Stimulated activated CD8-positive, alpha-beta memory T cell treated with anti-CD3 and anti-CD28 coated beads, Interleukin-7, amount 100 ng/mL, for 4 hours (primary cell): ENCODE measurements at places on chromosomes 1 and 21.
A peak's percentile ranks its signal among the peaks of the same experiment; 100 is the strongest.

GRCh38 chr1:26500488-26501175, 28.4 kb downstream of the HMGN2 start:
- DNase-seq: peak; percentile 88

DNA sequence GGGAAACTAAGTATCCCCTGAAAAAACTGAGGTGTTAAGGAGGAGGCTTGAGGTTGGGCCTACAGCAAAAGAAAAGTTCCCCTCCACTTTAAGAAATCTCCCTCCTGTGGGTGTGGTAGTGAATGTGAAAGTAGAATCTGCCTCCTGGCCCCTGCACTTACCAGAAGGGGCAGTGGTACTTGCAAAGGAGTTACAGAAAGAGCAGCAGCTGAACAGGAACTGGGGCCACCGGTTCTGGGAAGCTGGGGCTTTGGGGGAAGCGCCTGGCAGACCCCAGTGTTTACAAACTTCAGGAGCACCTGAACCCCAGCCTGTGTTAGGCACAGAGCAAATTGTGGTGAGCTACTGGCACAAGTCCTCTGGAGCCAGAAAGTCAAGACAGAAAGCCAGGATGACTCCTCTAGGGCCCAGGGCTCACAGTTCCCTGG, 250.2 kb upstream of the FGGY start:
- DNase-seq: peak; percentile 21

GRCh38 chr1:75470448-75470847, 140.5 kb downstream of the SLC44A5 start:
- DNase-seq: no peak

- no peak for DNase-seq
Observed at GRCh38 chr21:26732432-26733221, 112.6 kb downstream of the ADAMTS1 start.

DNA sequence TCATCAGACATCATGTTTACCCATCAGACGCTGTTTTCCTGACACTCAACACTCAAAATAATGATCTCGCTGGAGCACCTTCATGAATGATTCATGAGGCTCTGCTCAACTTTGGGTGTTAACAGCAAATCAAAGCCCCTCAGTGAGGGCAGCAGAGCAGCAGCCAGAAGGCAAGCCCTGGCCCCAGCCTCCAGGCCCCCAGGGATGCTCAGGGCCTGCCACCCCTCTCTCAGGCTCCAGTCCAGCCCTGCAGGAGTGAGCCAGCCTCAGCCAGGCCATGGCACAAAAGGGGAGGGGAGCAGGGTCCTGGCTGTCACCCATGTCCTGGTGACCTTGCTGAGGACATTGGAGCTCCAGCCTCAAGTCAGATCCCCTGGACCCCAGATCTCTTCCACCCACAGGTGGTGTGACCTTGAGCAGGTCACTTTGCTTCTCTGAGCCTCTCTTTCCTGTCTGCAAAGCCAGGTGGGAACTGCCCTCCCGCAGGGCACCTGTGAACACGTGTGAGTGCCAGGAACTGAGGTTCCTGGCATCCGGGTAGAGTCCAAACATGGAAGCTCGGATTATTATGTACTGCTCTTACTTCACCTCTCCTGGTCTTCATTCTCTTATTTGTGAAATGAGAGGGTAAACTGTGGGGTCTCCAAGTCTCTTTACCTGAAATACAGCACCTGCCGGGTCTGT, 161.6 kb upstream of the VAMP3 start:
- no peak for DNase-seq

- no peak for DNase-seq
Observed at GRCh38 chr1:113905435-113905861, 322 bp downstream of the DCLRE1B start.

- DNase-seq: no peak
Observed at GRCh38 chr1:206065547-206066145, 12.7 kb downstream of the RHEX start.

DNA sequence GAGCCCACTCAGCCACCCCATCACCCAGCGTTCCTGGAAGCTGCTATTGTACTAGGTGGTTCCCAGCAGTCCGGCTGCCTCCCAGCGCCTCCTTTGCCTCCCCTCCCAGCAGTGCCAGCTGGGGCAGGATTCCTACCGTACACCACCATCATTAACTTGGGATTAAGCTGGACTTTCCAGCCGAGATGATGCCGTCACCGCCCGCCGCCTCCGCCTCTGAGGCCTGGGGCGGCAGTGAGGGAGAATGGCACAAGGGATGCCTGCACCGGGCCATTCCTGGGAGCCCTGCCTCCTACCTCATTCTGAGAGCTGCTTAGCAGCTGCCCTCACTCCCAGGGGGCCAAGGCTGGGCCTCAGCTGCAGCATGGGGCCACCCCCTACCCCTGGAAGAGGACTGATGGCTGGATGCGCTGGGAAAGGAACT, 13.2 kb downstream of the CNTN2 start:
- DNase-seq: no peak

DNA sequence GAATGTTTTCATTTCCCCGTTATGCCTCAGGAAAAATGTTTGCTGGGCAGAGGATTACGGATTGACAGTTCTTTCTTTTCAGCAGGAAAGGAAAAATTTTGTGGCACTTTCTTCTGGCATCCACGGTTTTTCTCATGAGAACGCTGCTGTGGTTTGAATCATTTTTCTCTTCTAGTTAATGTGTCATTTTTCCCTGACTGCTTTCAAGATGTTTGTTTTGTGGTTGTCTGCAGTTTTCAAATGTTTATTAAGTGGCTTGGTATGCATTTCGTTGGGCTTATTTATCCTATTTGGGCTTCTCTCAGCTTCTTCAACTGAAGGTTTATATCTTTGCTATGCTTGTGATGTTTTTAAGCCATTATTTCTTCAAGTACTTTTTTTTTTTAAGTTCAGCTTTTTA, 359.0 kb downstream of the RGS7 start:
- DNase-seq: no peak

- DNase-seq: no peak
Observed at GRCh38 chr21:45699251-45699942, 55.9 kb downstream of the PCBP3 start.

DNA sequence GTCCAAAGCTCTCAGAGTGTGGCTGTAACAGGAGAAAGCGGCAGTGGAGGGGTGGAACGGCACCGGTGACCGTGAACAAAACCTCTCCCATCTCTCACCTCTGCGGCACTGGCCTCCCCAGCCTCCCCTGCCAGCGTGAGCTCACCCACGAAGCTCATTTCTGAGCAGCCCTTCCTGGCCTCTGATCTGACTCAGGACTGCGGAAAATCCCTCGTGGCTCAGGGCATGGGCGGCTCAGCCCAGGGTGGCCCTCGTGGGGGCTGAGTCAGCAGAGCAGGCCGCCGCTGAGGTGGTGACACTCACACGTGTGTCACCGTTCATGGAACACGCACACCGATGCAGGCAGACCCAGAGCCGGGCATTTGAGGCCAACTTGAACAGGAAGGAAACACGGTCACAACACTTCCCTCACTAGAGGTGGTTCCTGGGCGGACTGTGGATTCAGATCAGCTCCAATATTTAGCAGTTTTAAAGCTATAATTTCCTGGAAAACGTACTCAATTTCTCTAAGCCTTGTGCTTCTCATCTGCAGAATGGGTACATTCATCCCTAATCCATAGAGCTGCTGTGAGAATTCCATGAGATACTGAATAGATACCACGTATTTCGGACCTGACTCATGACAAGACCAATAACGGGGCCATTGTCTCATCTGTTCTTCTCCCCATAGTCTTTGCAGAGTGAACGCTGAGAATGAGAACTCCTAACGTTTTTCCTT, 115.0 kb upstream of the TMPRSS2 start:
- DNase-seq: no peak

DNA sequence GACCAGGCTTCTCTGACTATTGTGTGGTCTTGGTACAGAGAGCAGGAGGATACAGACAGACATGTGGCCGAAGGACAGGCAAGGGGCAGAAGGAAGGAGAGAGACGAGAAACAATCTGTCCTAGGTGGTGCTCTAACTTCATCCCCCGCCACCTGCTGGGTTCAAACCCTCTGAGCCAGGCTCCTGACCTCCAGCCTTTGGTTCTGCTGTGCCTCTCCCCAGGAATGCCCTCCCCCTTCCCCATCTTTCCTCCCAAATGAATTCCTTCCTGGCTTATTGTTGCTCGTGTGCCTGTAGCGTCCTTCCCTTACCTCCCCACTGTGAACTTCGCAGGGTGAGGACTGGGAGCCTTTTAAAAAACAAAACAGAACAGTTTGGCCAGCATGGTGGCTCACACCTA, 5.4 kb downstream of the TCEA3 start:
- no peak for DNase-seq

GRCh38 chr1:216528816-216529215, 105.6 kb upstream of the USH2A start:
- DNase-seq: no peak

- no peak for DNase-seq
Observed at GRCh38 chr1:44700573-44700972, 26.1 kb downstream of the ARMH1 start.

GRCh38 chr1:230123280-230124185, 56.5 kb downstream of the GALNT2 start:
- DNase-seq: no peak

DNA sequence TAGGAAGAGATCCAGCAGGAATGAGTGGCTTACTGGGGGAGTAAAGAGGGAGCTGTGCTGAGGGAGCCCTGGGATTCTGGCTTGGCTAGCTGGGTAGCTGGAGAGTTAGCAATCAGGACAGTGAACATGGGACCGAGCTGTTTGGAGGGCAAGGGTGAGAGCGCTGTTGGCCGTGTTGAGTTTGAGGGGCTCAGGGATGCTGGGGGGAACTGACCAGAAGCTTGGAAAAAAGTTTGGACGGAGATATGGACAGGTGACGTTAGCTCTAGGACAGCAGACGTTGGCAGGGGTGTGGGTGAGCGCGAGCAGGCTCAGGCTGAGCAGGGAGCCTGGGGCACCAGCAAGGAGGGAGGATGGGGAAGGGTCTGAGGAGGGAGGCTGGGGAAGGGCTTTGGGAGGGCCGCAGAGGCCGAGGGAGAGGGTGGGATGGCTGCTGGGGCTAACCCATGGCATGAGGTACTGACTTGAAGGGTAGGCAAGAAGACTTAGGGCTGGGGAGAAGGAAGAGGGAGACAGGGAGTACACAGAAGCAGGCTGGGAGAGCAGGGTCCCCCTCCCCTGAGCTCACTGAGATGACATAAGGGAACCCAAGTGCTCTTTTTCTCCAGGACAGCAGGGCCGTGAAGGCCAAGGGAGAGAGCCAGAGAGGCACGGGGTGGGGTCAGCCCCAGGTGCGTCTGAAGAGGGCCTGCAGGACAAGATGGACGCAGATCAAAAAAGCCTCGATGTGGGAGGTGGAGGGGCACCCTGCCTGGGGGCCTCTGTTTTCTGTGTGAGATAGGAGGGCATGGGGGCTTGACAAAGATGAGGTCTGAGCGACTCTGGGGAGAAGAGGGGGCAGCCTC, 8.2 kb downstream of the SH2D2A start:
- no peak for DNase-seq

- DNase-seq: no peak
Observed at GRCh38 chr1:22231068-22231593, 88.2 kb upstream of the WNT4 start.

- no peak for DNase-seq
Observed at GRCh38 chr21:29583424-29583924, 284.8 kb downstream of the BACH1 start.

DNA sequence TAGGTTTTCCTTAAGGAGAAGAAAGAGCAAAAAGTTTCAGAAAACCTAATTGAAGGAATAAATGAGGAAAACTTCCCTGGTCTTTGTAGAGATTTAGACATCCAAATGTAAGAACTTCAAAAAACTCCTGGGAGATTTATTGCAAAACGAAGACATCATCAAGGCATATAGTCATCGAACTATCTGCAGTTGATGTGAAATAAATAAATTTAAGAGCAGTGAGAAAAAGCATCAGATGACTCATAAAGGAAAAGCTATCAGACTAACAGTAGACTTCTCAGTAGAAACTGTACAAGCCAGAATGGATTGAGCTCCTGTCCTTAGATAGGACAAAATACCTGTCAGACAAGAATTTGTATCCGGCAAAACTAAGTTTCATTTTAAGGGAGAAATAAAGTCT, 569.4 kb upstream of the ADAMTS5 start:
- DNase-seq: no peak

GRCh38 chr1:87318806-87319205, 9.9 kb upstream of the LMO4 start:
- no peak for DNase-seq

DNA sequence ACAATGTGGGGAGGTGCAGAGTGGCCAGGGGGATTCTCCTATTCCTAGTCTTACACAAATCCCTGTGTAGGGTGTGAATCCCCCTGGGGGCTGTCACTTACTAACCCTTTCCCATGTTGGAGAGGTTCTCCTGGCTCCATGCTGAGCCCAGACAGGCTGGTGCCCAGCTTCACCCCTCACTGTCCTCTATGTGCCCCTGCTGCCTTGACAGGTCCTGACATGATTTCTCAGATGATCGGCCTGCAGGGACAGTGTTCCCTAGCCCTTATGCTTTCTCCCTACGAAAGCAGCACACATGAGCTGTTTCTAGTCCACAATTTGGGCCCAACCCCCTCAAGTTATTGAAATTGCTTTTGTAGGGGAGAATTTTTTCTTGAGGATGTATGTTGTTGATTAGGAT, 68.9 kb upstream of the FAM78B start:
- no peak for DNase-seq

GRCh38 chr1:222582099-222582774, 7.5 kb downstream of the TAF1A start:
- no peak for DNase-seq

DNA sequence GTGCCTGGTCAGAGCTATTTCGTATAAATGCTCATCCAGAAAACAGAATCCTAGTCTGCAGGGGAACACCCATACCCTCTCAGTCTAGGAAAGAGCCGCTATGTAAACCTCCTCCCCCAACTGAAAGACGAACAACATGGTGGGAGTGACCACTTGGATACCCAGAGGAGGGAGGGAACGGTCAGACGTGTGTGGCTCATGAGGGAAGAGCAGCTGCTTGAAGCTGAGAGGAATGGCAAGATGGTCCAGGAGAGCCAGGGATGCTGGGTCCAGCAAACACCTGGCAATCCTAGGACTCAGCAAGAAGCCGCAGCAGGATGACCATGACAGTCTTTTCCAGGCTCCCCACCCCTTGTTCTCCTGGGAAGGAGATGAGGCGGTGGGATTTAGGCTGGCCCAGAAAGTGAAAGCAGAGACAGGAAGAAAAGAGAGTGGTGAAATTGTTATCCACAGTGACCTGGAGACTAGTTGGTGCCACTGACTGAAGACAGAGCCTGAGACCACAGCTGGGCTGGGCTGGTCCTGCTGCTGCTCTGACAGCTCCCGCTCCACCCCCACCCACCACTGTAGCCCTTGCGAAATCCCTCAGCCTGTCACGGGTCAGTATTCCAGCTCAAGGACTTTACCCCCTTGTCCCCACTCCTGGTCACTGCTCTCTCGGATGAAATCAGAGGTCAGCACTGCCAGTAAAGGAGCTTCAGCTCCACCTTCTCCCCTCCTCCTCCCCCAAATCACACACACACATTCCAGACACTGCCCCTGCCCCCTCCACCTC, 3.6 kb downstream of the CERS2 start:
- DNase-seq: no peak
